ENCODE measurements at places on chromosomes 7 and 10. TPM values are rescaled to one million over a fixed set of nuclear protein-coding genes. Genes with fewer than 3 reads are reported as not detected.

The HIP1 gene
- total RNA-seq, result 20.9 TPM

The GDF2 gene
- total RNA-seq, result not detected

The SFTPA1 gene
- under 0.01 TPM for total RNA-seq

The PKD1L1 gene
- under 0.01 TPM for total RNA-seq

The ASNS gene
- 79.1 TPM for total RNA-seq

The RUFY2 gene
- 29.3 TPM for total RNA-seq

The PPP3CB gene
- total RNA-seq, result 34.9 TPM

The PCDH15 gene
- total RNA-seq, result 0.12 TPM

The ELOVL3 gene
- total RNA-seq, result not detected

The TUBB8 gene
- not detected for total RNA-seq

The CALML5 gene
- total RNA-seq, result not detected

The RGS10 gene
- 67.0 TPM for total RNA-seq

The TMEM273 gene
- not detected for total RNA-seq

Data from uterine smooth muscle cell (primary cell).